ENCODE measurements at places on chromosomes 7 and 10.

GRCh38 chr10:123348691-123349572 is 194.7 kb downstream of the BUB3 start:
- no peak for DNase-seq

GRCh38 chr7:71645836-71646235 is 513.9 kb downstream of the GALNT17 start:
- DNase-seq: no peak

GRCh38 chr10:25808372-25808771 is 125.7 kb upstream of the MYO3A start:
- no peak for DNase-seq

- DNase-seq: no peak
These were observed 36.8 kb downstream of the CCM2 start for GRCh38 chr7:45036796-45037195.

DNA sequence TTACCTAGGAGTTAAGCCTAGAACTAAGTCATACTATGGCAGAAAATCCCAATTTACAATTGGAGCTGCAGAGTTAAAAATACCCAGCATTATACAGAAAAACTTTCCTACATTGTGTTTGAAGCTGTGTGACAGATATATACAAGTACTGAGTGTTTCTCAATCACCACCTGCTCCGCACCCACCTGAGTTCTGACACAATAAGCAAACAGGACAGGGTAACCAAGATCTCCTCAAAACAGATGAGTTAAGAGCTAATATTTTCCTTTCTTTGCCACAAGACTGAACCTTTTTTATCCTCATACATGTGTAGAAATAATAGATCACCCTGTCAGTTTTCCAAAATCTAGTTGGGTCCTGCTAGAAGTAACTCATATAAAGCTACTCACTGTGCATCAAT is 186.3 kb downstream of the DOCK4 start:
- no peak for DNase-seq

DNA sequence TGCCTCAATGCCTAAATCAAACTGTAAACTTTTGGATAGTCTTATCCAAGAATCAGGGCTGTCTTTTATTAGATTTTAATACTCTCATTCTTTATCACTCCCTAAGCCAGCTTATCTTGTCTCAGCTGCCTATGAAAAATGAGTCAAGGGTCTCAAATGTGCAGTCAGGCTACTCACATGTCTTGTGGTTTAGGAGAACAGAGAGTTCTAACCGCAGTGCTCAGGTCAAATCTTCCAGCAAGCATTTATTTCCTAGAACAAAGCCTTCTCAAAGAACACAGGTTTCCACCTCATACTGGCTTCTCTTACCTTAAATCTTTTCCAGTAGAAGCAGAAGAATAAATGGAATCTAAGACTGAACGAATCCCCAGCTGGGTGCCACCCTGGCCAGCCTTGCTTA is 23.5 kb downstream of the HTR5A start:
- DNase-seq: no peak

DNA sequence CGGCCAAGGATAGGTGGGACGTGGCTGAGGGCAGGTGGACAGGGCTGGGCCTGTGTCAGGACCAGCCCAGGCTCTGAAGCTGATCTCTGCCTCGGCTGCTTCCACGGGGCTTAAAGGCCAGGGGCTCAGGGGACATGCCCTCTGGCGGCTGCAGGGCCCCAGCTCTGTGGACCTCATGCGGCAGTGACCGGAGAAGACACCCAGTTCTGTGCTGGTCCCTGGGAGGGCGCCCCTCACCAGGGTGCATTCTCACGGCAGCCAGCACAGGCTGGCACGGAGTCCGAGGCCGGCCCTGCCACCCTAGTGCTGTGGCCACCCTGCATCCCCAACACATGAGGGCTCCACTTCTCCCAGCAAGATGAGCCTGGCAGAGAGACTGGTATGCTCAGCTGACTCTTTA is 30.3 kb downstream of the YKT6 start:
- DNase-seq: no peak

GRCh38 chr10:3292636-3293035 is 120.1 kb upstream of the PITRM1 start:
- no peak for DNase-seq

DNA sequence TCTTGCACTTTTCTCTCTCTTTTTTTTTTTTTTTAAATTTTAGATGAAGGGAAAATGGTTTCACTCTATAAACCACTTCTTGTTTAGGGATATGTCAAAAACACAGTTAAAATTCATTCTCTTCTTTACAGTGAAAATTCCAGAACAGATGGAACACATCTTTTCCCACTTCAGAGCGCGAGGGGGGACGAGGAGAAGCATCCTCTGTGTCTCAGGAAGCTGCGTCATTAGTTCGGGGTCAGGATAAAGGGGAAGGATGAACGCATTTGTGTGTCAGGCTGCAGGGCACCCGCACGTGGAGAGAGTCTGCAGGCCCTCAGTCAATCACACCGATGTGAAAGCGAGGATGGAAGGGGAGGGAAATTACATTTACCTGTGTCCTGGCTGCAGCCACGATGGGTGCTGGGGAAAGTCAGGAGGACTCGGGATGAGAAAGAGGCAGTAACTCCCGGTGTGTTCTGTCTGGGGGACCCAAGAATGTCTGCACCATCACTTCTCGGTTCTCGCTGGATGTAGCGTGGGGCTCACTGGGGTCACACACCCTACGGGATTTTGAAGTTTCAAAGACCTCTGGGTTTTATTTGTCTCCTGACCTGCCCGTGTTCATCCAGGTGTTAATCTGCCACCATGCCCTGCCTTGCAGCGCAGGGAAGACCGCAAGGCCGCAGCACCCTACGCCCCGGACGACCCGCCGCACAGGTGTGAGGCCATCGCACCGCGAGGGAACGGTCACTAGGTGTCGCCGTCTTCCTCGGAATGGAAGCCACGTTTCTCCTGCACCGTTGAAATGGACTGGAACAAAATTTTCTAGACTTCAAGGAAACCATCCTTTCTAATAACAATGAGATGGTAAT is 66.7 kb upstream of the PITRM1 start:
- DNase-seq: peak; percentile 62

DNA sequence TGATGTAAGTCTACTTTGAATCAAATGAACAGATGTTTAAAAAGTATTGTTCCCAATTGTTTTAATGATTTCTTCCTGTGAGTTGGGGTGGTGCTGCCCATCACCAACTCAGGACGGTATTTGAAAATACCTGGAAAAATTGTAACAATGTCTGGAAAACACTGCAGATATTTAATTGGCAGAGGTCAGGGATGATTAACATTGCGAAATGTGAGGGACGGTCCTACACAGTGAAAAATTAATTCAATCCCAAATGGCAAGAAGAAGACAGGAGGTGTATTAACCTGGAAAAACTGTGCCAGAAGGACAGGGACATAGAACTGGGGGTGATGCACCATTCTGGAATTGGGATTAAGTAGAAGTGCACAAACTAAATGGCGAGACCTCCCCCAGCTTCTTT is 29.6 kb downstream of the ANKIB1 start:
- no peak for DNase-seq

DNA sequence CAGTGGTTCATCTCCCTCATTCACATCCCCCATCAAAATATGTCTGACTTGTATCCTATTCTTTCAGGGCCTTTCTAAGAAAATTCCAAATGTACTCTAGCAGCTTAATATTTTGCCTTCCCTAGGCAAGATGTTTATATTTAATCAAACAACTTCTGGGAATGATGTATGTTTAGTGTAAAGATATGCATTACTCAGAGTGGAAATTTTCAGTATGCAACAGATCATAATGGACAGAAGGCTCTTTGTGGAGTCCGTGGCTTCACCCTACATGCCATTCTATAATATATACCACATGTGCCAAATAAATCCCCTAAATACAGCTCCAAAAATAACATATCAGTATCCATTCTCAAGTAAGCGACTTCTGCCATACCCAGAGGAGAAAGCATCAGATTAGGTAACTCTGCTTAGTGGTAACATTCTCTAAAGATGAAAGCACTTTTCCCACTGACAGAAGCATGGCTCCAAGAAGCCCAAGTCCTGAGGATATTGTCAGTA is 316.6 kb downstream of the KCNMA1 start:
- no peak for DNase-seq

DNA sequence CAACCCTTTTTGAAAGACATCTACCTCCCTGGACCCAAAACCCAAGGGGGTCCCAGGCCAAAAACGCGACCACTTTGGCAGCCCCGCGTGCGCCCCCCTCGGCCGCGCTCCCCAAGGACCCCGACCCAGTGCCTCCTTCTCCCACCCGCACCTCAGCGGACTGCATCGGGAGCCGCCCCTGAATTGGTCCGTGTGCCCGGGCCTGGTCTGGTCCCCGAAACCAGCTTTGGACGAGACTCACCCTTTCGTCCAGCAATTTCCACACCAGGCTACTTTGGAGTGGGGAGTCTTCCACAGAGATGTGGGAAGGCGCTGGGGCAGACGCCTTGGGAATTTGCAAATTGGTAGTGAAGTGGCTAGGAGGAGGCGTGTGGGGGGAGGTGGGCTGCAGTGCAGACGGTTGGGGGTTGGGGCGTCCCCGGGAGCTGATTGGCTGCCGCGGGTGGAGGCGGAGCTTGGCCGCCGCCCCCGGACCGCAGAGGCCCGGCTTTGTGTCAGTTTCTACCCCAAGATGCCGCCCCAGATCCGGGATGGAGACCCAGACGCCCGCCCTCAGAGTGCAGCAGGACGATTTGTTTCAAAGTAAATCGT is 16.9 kb downstream of the TCAF1 start:
- DNase-seq: no peak

DNA sequence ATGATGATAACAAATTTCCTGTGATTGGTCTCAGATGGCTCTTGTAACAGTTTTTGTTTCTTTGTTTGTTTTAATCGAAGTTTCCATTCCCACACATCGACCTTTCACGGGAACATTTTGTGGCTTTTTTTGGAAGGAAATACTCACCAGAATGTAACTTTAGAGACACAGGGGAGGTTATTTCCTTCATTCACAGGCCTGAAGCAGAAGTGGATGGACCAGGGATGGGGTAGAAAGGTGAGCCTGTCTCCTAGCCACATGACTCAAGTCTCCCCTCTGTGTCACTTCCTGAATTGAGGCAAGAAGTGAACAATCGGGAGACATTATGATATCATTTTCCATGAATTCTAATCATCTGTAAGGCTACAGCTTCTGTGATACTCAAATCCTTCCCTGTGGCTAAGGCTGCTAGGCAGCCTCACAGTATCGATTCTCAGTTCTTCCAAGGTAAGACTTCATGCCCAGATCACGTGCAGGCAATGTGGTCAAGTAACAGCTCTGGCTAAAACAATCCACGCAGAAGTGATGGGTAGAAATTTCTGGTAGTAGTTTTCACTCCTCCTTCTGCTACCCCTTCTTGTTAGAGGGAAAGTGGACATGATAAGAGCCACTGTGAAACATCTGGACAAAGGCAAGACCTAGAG is 203.9 kb upstream of the NEBL start:
- DNase-seq: no peak

DNA sequence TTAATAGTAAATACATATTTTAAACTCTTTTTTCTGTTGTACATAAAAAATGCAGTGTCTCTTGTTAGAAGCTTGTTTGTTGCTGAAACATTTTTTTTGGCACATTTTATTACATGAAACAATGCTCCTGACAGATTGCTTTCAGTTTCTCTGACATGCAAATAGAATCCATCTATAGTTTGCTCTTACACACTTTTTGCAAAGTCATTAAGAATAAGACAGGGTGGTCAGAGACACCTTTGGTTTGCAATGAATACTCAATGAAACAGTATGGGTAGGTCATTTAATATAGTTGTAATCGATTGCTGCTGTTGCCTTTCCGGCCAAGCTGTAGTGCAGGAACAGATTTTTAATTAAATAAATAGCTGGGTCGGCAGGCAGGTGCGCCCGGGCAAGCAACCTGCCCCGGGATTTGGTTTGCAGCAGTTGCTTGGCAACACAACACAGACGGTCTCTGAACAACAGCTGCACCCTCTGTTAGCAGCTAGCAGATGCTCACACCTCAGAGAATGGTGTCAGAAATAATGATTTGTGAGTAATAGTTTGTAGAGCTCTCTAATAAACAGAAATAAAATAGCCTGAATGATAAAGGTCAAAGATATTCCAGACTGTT is 115.7 kb upstream of the CACNA2D1 start:
- no peak for DNase-seq

DNA sequence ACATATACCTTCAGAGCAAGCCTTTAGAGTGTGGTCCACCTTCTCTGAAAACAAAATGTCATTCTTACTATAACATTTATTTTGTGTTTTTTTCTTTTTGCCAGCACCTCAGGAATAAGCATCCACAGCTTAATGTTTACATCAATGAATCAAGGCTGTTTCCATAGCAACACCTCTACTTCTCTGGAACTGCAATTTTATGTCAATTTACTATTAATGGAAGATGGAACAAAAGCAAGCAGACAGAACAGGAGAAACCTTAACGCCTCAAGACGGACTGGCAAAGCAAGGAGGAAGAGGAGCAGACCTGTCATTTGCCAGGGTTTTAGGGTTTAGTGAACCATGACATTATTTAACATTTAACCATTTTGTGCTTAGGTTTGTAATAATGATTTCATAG is 63.1 kb downstream of the PRR15 start:
- DNase-seq: no peak

DNA sequence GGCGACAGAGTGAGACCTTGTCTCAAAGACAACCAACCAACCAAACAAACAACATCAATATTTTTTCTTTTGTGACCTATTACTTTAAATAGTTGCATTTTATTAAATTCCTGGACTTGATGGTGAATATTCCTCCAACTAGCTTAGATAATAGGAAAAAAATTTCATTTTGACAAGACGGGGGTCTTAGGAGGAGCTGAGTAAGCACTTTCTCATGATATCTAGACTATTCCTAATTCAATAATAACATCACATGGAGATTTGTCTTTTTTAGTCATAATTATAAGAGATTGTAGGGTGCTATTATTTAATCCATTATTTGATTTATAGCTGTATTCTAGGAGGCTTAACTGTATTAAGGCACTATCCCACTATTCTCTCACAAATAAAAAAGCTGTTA is 702.5 kb downstream of the PHTF2 start:
- no peak for DNase-seq

- no peak for DNase-seq
These were observed 75.7 kb downstream of the PTPRE start for GRCh38 chr10:127982601-127983000.

DNA sequence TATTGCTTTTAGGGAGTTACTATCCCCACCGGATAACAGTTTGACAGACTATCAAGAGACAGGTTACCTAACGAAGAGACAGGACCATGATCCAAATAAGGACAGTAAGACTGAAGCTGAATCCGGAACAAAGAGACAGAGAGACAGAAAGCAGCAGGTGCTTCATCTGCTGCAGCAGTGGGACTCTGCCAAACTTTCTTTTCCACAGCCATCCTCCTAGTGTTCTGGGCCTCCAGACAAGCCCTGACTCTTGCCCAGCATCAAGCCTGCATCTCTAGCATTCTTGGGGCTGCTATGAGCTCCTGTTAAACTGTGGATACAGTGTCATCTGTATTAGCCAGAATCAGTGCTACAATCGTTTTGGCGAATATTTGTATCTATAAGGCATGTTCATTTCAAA is 761.7 kb downstream of the GRID1 start:
- DNase-seq: no peak

GRCh38 chr7:21947946-21948345 is 2.2 kb upstream of the CDCA7L start:
- no peak for DNase-seq

DNA sequence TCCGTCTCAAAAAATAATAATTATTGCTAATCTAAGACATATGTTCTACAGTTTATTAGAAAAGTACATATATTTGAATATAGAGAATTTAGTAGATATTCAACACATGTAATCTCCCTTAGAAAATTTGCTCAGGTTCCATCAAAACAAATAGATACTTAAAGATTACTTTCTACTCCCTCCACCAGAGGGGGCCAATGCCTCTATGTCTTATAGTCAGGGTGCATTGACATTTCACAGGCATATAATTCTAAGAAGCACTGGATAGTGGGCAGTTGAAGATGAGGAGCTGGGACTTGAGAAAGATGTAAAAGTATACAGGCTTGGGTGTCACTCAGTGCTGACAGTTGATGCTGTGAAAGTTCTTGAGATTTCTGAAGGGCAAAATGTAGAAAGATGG is 301.6 kb upstream of the HPS1 start:
- DNase-seq: no peak
